ENCODE measurements at places on chromosomes 12 and 14.

DNA sequence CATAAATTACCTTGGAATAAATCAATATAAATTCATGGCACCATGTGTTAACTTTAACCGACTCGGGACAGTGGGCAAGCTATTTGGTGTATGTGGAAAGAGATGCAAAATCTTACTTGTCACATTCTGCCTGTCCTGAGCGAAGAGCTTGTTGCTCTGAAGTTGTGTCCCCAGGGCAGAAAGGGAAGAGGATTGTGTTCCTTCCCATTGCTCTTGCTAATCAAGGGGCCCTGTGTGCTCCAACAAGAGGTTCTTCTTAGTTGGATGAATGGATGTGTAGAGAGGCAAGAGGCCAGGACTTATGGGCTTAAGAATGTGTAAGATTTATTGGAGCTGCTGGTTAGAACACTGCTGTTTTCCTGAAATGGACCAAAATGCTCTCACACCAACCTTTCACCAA is 36.5 kb upstream of the FRS2 start:
- no peak for DNase-seq

DNA sequence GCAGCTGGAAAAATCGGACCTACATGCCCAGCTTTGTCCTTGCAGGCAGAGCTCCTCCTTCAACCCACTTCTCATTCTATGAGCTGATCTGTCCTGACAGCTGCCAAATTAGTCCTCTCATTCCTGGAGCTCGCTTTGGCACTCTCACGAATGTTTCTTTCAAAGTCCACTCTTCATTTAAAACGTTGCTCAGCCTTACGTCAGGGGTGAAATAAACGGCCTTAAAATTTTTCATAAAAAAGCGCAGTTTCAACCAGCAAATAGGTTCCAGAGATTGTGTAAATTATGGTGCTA is 120.9 kb upstream of the HIF1A start:
- no peak for DNase-seq

DNA sequence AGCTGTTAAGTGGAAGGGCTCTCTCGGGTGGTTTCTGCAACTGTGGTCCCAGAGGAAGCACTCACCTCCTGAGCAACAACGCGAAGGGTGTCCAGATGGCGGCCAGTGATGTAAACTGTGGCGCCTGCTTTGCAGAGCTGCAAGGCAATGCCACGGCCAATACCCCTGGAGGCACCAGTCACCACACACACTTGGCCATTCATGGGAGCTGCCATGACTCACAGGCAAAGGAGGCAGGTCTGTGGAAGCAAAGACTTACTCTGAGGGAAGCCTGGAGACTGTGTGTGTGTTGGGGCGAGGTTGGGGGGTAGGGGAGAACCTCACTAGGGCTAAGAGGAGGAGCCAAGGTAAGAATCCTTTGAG is 707 bp downstream of the DHRS1 start:
- no peak for DNase-seq

- DNase-seq: no peak
Observed at GRCh38 chr14:36675581-36675980, 13.9 kb downstream of the PAX9 start.

GRCh38 chr12:78204926-78205325 is 374.2 kb downstream of the NAV3 start:
- DNase-seq: no peak

DNA sequence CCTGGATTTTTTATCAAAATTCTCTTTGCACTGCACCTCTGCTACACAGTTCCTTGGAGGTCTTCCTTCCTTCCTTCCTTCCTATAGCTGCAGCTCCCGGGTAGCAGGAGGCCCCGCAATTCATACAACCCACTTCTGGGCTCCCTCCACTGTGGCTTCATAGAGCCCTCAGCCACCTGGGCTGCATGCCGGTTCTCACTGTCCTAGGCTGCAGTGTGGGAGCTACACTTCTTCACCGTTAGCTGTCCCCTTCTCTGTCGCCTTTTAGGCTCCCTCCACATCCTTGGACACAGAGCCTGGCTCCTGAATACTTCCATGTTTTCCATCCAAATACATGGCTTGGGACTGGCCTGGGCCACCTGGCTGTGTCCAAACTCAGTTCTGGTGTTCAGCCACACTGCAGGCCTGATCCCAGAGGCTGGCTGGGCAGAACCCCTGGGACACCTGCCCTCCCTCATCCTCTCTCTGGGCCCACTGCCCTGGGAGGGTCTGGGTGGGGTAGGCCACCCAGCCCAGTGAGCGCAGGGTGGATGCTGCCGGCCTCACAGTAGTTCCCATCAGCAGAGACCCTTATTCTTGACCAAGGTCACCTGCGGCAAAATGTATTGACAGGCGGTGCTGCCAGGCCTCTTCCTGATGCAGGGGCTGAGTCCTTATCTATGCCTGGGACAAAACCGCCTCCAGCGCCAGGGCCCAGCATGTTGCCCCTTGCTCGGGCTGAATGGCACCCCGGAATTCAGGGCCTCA is 1.7 kb downstream of the SERPINA10 start:
- no peak for DNase-seq

GRCh38 chr12:76998908-76999556 is 66.3 kb downstream of the E2F7 start:
- no peak for DNase-seq

DNA sequence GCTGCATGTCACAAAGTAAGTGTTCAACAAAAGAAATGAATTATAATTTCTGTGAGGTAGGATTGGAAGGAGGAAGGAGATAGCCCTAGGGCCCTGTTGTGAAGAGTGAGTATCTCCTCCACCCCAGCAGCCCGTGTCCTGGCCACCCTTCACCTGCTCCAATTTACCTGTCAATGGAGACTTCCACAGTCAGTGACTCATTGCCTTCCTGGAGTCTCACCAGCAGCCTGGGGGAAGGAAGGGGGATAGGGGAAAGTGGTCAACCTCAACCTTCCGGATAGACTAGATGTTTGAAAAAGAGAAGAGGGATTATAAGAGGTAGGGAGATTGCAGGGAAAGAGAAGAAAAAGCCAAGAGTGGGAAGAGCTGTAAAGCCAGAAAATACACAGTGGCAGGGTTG is 9.2 kb downstream of the STAT2 start:
- DNase-seq: no peak

DNA sequence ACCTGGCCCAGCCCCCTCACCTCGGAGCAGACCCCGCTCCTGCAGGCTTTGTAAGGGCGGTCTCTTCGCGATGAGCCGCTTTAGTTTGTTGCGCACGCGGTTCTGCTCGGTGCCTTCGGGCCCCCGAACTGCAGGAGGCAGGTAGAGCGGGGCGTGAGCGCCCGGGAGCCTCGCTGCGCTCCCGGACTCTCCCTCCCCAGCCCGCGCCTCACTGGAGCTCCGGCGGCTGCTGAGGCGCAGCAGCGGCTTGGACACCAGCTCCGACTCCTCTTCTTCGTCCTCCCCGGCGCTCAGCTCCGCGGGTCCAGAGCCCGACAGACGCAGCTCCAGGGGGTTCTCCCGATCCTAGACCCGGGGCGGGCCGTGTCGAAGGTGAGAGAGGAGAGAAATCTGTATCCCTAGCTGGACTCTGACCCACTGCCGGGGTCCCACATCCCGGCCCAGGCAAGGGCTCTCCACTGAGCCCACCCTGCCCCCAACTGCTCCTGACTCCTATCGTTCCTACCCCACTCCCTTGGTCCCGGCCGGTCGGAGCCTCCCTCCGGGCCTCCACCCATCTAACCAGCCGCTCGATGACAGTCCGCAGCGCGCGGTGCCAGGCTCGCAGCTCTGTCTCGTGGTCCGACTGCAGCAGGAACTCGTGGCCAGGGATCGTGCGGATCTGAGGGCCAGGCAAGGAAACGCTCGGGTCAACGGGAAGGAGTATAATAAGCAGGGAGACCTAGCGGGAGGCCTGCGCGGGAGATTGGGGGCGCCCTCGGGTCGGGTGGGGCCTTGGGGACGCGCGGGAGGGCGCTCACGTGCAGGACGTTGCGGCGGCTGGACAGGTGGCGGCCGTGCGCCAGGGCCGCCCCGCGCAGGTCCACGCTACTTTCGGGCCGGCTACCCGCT is 4.2 kb downstream of the ARHGAP9 start:
- no peak for DNase-seq

DNA sequence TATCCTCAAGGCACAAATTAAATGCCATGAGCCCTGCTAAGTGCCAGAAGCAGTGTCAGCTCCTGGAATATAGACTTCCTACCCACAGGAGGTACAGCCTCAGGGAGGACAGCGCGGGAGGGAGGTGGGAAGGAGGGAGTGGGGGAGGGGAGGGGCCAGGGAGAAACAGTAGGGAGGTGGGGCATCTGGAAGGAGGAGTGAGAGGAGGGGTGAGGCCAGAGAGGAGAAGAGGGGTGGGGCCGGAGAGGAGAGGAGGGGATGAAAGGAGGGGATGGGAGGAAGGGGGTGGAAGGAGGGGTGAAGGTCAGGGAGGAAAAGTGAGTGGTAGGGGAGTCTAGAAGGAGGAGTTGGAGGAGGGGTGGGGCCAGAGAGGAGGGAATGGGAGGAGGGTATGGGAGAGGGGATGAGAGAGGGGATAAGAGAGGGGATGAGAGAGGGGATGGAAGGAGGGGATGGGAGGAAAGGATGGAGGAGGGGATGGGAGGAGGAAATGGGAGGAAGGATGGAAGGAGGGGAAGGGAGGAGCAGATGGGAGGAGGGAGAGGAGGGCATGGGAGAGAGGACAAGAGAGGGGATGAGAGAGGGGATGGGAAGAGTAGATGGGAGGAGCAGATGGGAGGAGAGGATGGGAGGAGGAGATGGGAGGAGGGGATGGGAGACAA is 9.2 kb upstream of the CCDC197 start:
- no peak for DNase-seq

DNA sequence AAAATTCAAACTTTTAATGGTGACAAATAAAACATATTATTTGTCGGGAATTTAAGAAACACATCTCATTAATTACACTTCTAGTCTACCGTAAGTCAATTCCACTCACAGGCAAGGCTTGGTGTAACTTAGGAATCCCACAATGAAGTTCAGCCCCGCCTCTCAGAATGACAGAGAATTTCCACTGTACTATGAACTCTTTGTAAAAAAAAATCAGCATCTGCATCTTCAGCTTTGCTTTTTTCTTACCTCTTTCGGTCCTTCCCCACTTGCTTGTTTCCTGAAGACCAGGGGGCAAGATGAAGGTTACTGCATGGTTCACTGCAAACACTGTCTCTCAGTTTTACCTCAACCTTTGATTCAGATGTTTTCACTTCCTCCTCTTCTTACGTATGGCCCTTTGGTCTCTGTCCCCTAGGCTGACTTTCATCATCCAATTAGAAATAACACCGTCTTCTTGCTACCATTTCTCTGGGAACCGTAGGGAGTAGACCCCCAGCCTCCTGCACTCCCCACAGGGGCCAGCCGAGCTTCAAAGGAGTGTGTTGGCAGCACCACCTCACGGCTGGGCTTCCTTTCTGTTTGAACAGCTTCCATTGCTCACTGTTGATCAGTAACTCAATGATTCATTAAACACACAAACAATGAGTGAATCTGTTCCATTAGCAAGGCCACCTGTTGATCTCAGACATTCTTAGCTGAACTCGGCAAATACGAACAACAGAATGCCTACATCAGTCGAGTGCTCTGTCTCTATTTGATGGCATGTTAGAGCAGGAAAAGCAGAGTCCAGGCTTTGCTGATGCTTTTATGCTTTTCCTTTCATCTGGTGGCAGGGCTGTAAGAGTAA is 343.0 kb downstream of the BMP4 start:
- peak; percentile 96 for DNase-seq

DNA sequence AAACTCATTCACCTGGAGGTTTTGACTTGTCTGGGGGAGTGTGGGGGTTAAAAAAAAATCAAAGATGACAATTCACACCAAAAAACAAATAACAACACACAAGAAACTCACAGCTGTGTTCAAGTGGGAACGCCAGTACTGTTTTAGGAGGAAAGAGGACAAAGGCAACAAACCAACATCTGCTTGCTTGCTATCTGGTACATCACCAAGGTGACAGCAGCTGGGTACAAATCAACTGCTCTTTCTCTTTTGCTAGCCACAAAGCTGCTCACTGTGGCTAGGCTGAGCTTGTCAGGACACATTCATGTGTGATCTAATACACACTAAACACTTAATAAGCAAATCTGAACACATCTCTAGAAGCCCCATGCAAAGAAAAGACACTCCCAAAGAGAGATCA is 128.0 kb upstream of the RAP1B start:
- peak; percentile 86 for DNase-seq

DNA sequence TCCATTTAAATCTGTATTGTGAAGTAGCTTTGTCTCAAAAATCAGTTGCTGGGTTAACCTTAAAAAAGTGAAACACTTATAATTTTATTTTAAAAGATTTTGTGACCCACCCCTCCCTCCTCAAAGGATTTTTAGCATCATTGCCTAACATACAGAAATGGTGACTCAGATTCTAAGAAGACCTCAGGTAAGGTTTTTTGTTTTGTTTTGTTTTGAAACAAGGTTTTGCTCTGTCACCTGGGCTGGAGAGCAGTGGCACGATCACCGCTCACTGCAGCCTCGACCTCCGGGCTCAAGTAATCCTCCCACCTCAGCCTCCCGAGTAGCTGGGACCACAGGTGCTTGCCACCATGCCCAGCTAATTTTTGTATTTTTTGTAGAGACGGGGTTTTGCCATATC is 74.2 kb downstream of the GNS start:
- no peak for DNase-seq

GRCh38 chr14:75264036-75264435 is 14.6 kb upstream of the FOS start:
- DNase-seq: no peak

DNA sequence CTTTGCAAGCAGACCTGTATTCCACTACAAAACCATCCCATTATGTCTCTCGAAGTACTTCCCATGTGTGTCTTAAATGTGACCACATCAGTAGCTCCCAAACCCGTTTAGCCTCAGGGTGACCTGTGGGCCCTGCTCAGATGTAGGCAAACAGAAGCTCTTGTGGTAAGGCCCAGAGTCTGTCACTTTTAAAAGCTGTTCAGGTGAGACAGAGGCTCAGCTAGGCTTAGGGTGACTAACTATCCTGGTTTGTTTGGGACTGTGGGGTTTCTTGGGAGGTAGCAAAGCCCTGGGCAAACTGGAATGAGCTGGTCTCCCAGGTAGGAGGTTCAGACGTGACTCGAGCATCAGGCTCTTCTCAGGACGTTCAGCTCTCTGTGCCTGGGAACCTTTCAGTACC is 64.5 kb upstream of the VASH1 start:
- DNase-seq: no peak

DNA sequence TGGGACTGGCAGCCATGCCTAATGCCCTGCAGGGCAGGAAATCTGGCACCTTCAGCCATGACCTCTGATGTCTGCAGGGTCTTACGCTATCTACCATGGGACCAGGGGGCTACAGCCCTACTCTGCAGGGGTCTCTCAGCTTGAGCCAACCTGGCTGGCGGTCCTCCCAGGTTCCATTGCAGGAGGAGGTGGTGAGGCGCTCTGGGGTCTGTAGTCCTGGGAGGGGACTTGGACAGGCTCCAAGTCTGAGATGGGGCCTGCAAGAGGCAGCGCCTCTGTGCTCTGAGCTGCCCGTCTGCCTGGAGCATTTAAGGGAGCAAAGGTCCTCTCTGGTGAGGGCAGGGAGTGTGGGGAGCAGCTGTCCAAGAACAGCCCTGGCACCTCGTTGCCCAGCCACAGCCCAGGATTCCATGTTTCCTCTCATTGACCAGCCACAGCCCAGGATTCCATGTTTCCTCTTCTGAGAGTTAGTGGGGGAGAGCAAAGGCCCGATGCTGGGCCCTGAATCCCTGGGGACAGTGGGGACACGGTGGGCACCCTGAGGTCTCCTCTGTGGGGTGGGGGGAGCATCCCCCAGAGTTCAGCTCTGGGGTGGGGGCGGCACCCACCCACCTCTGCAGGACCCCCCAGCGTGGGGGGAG is 655 bp downstream of the PLD4 start:
- no peak for DNase-seq

- DNase-seq: peak; percentile 90
Observed at GRCh38 chr12:6961278-6961694, 9.2 kb downstream of the PHB2 start.

All from GM12865 (cell line).